ENCODE measurements at places on chromosomes 4 and X. TPM values are rescaled to one million over a fixed set of nuclear protein-coding genes. Genes with fewer than 3 reads are reported as not detected.

RBM10 gene
- total RNA-seq = 37.6 TPM

- DNase-seq = no peak
- H3K27me3 ChIP-seq = peaks cover 13% of the 10 kb centered on the region
- H3K4me3 ChIP-seq = no peak overlapping the region
- no peak overlapping the region for H3K27ac ChIP-seq
- no peaks in the 10 kb centered on the region for H3K36me3 ChIP-seq
- H3K4me1 ChIP-seq = no peaks in the 10 kb centered on the region
Measured at GRCh38 chr4:2427383-2428334, 8.9 kb downstream of the CFAP99 start.

- no peak for DNase-seq
- H3K36me3 ChIP-seq = no peaks in the 10 kb centered on the region
- H3K27ac ChIP-seq = no peak overlapping the region
- H3K4me1 ChIP-seq = no peaks in the 10 kb centered on the region
- H3K27me3 ChIP-seq = peaks cover 19% of the 10 kb centered on the region
Measured at GRCh38 chr4:14790494-14790893, 211.8 kb upstream of the CPEB2 start.

- no peaks in the 10 kb centered on the region for H3K4me1 ChIP-seq
- no peaks in the 10 kb centered on the region for H3K36me3 ChIP-seq
- H3K27me3 ChIP-seq = no peaks in the 10 kb centered on the region
- H3K4me3 ChIP-seq = no peak overlapping the region
Measured at GRCh38 chr4:166977596-166977995, 256.7 kb downstream of the SPOCK3 start.

DNA sequence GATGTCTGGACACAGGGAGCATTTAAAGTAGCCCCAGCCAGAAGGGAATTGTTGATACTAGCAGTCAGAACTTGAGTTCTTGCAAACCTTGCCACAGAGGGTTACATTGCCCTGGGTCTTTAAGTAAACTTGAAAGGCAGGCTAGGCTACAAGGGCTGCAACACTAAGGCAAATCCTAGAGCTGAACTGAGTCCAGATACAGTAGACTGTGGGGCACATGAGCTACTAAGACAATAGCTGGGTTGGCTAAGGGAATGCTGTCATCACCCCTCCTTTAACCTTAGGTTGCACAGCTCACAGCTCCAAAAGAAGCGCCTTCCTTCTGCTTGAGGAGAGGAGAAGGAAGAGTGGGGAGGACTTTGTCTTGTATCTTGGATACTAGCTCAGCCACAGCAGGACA is 35.6 kb downstream of the SH3BGRL start:
- H3K27ac ChIP-seq = no peak overlapping the region
- H3K4me3 ChIP-seq = no peak overlapping the region
- H3K36me3 ChIP-seq = peaks cover 6% of the 10 kb centered on the region
- DNase-seq = no peak

DOK7 gene
- total RNA-seq = not detected

DNA sequence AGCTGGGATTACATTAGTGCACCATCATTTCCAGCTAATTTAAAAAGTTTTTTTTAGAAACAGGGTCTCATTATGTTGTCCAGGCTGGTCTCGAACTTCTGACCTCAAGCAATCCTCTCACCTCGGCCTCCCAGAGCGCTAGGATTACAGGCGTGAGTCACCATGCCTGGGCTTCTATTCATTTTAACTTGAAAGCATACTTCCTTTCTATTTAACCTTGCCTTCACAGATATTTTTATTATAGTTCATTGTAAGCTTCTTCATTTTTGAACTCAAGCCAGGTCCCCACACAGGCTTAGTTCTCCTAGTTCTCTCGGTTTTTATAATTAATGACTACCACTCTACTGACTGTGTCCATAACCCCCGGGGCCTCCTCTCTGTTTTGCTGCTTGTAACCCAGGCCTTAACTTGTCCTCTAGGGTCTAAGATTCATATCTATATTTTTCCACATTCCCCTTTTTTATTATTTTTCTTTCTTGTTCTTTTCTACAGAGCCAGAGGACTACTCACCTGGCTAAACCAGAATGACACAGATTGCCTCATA is 50.7 kb downstream of the SNX12 start:
- no peaks in the 10 kb centered on the region for H3K27me3 ChIP-seq
- H3K36me3 ChIP-seq = peaks cover 2% of the 10 kb centered on the region
- H3K4me1 ChIP-seq = no peaks in the 10 kb centered on the region
- no peak overlapping the region for H3K27ac ChIP-seq

GRCh38 chrX:97016106-97016505 is 132.4 kb downstream of the RPA4 start:
- no peak overlapping the region for H3K4me3 ChIP-seq
- H3K4me1 ChIP-seq = no peaks in the 10 kb centered on the region
- no peak for DNase-seq
- no peaks in the 10 kb centered on the region for H3K27me3 ChIP-seq
- no peak overlapping the region for H3K27ac ChIP-seq
- no peaks in the 10 kb centered on the region for H3K36me3 ChIP-seq

GRIA3 gene
- not detected for total RNA-seq

DNA sequence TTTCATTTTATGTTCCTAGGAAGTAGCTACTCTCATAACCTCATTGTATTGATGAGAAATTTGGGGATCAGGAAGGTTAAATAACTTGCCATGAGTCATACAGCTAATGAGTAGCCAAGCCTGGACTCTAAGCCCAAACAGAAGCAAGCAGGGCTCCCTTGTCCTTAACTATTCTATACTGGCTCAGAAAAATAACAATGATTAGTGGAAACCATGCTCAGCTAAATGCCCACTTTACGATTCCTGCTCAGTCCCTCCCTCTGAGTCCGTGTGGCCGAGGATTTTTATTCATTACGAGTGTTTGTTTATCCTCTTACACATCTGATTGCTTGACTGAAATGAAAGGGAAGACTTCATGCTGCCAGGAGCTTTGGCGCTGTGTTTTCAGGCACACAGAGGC is 100.9 kb downstream of the SLC34A2 start:
- H3K27ac ChIP-seq = no peak overlapping the region
- H3K27me3 ChIP-seq = no peaks in the 10 kb centered on the region
- H3K4me3 ChIP-seq = no peak overlapping the region
- DNase-seq = no peak
- peaks cover 8% of the 10 kb centered on the region for H3K36me3 ChIP-seq
- no peaks in the 10 kb centered on the region for H3K4me1 ChIP-seq

DNA sequence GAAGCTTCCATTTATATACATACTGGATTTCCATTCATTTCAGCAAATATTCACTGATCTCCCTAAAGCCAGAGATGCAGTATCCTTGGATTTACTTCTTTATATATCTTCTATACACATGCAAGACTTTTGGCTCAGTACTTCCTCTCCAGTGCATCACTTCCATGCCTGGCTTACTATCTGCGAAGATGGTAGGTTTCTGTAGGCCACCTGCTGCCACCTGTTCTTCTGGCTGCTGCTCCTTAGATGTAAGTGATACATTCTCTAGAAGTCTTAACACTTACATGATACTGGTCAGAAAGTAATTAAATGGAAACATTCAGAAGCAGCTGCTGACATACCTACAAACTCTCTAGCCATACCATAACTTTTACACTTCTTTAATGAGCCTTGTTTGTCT is 48.9 kb downstream of the TBC1D9 start:
- H3K36me3 ChIP-seq = no peaks in the 10 kb centered on the region
- no peak for DNase-seq
- no peak overlapping the region for H3K4me3 ChIP-seq
- no peaks in the 10 kb centered on the region for H3K27me3 ChIP-seq

AMOT gene
- 7.2 TPM for total RNA-seq

CT83 gene
- total RNA-seq = not detected

- DNase-seq = no peak
- no peaks in the 10 kb centered on the region for H3K27me3 ChIP-seq
- no peak overlapping the region for H3K4me3 ChIP-seq
- H3K36me3 ChIP-seq = no peaks in the 10 kb centered on the region
Measured at GRCh38 chrX:123230798-123231197, 46.7 kb downstream of the GRIA3 start.

MAGEA2B gene
- not detected for total RNA-seq

Data from osteocyte (in vitro differentiated cells).